CD8-positive, alpha-beta memory T cell (primary cell): ENCODE measurements at places on chromosomes 7 and 10. TPM values are rescaled to one million over a fixed set of nuclear protein-coding genes. Genes with fewer than 3 reads are reported as not detected.

DNA sequence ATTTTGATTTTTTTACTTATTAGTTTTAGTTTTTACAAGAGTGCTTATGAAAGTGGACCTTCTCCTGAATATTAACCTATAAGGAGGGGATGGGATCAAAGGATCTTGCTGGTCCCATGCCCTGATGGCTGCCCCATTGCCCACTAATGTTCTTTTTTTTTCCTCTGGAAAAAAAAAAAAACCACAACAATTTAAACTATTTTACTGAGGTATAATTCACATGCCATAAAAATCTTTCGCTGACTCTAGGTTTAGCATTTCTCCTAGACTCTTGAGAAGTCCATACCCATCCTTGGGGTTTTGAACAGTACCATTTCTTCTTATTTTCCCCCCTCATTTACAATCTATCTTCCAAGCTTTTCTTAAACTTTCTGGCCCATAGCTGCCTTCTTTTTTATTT lies 481.8 kb downstream of the TFEC start:
- DNase-seq, result no peak

DNA sequence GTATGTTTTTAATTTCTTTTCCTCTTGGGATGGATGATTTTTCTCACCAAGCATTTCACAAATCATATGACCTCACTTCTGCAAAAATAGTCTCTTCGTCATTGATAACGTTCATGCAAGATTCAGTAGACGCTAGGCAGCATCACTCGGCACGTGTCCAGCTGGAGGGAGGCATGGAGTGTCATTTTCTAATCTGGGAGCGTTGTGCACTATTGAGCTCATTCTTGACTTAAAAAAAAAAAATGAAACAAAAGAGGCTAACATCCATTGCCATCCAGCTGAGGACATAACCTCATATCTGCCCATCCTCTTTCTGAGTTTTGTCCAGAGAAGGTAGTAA lies 56.2 kb downstream of the COL17A1 start:
- DNase-seq, result no peak

DNA sequence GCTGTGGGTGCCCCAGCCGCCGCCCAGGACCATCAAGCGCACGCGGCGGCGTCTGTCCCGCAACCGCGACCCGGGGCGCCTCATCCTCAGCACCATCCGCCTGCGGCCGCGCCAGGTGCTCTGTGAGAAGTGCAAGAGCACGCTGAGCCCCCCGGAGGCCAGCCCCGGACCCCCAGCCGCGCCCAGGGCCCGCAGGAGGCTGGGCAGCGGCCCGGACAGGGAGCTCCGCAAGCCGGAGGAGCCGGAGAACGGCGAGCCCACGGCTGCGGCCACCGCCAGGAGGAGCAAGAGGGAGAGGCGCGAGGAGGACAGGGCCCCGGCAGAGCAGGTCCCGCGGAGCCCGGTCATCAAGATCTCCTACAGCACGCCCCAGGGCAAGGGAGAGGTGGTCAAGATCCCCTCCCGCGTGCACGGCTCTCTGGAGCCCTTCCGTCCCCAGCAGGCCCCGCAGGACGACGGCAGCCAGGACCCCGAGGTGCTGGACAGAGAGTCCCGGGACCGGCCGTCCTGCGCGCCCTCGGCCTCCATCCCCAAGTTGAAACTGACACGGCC lies 8.0 kb downstream of the PWWP2B start:
- DNase-seq, result no peak

The INTS15 gene
- 47.3 TPM for total RNA-seq

DNA sequence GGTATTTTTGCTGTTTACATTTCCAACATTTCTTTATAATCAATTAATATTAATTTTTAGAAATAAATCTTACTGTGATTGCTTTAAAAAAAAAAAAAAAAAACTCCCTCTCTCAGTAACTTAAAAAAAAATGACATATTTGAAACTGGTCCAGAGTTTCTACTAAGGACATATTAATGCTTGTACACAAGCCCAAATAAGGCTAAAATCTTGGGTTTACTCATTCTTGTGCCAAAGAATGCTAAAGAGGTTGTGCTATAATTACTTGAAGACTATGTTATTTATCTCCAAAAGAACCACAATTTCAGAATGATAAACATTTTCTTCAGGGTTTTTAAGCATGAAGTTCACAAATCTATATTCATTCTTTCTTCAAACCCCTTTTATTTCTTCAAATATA lies 39.4 kb upstream of the PHF14 start:
- DNase-seq, result no peak

The DHTKD1 gene
- total RNA-seq, result 11.1 TPM

The PRLHR gene
- not detected for total RNA-seq
